OCI-LY7 (cell line): ENCODE measurements at places on chromosomes 13 and 19.
A peak's percentile ranks its signal among the peaks of the same experiment; 100 is the strongest.

- DNase-seq: no peak
Observed at GRCh38 chr19:13705928-13706447, 58.3 kb upstream of the MRI1 start.

- DNase-seq: no peak
Observed at GRCh38 chr13:26821672-26822071, 61.1 kb upstream of the GPR12 start.

GRCh38 chr13:27658546-27658945, 36.9 kb downstream of the POLR1D start:
- no peak for DNase-seq

- no peak for DNase-seq
Observed at GRCh38 chr13:110574161-110574560, 12.6 kb upstream of the RAB20 start.

DNA sequence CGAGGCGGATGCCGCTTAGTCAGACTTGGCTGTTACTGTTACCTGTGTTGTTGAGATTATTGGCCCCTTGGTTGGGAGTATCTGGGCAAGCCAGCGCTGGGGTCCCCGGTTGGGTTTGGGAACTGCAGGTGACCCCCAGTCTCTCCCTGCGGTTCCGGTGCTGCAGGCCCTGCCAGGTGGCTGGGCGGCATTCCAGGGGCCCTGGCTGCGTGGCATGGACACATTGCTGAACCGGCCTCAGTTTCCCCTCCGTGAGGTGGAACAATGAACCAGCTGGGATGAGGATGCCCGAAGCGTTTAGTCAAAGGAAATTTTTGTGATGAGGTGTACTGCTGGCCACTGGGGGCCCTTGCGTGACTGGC, 538 bp downstream of the B3GNT3 start:
- DNase-seq: no peak

- DNase-seq: peak; percentile 47
Observed at GRCh38 chr19:14383661-14384555, 2.7 kb downstream of the ADGRE5 start.

DNA sequence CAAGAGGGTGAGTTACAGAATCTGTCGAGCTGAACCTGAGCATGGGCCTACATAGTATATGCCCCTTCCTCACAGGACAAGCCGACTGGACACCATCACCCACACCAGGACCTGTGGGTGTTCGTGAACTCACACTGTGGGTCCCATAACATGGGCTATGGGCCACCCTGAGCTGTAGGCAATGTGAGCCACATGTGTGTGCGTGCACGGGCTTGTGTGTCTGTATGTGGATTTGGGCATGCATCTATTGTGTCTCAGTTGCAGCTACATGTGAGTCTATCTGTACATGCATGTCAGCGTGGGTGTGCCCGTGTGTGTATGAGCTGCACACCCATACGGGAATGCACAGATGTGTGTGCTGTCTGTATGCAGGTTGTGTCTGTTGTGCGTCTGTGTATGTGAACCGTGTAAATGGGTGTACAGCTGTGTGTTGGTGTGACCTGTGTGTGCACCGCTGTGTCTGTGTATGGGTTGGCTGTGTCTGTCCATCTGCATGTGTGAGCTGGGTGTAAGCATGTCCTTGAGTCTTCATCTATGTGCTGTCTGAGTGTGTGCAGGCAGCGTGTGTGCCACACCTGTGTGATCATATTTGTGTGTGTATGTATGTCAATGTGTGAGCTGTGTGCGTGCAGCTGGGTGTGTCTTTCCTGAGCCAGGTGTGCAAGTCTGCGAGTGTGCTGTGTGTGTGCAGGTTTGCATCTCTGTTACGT, 1.7 kb downstream of the NOTCH3 start:
- no peak for DNase-seq

DNA sequence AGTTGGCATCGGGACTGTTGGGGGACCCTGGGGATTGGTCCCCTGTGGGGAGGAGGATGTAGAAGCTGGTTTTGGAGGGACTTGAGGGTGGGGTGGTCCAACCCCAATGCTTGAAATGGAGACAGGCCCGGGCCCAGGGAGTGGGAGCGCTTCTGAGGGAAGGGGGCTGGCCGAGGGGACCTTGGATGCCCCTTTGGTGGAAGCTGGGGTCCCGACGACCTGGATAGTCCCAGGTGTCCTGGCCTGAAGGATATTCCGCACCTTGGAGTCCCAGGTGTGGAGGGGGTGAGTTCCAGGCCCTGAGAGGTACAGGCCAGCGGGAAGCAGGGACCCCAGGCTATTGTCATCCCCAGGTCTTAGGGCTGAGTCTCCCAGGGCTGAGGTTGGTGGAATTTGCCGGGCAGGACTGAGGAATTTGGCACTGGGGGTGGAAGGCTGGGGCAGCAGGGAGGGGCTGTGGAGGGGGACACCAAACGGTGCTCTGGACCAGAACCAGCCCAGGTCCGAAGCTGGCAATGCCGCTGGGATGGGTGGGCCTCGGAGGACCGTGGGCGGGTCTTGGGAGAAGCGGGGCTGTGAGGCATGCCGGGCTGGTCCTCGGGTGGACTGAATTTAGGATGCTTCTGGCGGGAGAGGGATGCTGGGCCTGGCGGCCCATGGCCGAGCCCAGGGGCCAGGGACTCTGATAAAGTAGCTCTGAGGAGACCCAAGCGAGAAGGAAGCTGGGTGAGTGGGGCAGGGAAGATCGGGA, 1.8 kb downstream of the HDGFL2 start:
- DNase-seq: no peak

GRCh38 chr19:2865334-2866100, 1.6 kb upstream of the ZNF556 start:
- no peak for DNase-seq

GRCh38 chr13:76769271-76769791, 116.9 kb downstream of the KCTD12 start:
- DNase-seq: no peak

DNA sequence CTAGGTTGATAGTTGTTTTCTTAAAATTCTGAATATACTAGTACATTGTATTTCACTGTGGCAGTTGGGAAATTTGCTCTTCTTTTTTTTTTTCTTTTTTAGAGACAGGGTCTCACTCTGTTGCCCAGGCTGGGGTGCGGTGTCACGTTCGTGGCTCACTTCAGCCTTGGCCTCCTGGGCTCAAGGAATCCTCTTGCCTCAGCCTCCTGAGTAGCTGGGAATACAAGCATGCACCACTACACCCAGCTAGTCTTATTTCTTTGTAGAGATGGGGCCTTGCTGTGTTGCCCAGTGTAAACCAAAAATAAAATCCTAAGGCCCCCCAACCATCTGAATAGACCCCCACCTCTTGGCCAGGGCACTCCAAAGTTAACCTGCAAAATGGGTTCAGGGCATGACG, 79.3 kb downstream of the FNDC3A start:
- DNase-seq: no peak

GRCh38 chr19:49875857-49876421, 1.2 kb downstream of the AKT1S1 start:
- DNase-seq: peak; percentile 76

GRCh38 chr13:102190930-102191329, 210.9 kb downstream of the FGF14 start:
- DNase-seq: no peak

- no peak for DNase-seq
Observed at GRCh38 chr13:23731709-23732108, 157.5 kb downstream of the MIPEP start.

- peak; percentile 1 for DNase-seq
Observed at GRCh38 chr13:95367309-95367843, 66.1 kb upstream of the ABCC4 start.

DNA sequence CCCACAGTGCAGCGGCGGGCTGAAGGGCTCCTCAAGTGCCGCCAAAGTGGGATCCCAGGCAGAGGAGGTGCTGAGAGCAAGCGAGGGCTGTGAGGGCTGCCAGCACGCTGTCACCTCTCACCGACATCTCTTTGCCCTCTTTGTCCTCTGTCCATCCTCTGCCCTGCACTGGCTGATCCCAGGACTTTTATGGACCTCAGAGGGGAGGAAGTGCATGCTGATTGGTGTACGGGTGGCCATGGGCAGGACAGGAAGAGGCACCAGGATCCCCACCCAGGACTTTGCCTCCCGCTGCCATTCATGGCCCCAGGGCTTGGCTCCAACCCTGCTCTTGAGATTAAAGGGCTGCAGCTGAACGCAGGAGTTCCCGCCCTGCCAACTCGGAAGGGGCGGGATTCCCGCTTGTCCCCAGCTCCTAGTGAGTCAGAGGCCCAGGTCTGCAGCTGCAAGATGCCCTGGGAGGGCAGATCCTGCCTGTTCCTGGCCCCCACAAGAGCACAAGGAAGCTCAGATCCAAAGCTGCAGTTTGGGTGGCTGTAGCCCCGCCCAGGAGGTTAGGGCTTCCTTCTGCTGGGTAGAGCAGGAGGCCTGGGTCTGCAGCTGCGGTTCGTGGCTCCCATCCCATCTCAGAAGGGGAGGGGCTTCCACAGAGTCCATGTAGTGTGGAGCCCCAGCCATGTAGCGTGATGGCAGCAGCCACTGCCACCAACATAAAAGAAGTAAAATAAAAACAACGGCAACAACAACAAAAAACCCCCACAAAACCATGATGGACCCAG, 1716.7 kb downstream of the SLITRK1 start:
- no peak for DNase-seq

DNA sequence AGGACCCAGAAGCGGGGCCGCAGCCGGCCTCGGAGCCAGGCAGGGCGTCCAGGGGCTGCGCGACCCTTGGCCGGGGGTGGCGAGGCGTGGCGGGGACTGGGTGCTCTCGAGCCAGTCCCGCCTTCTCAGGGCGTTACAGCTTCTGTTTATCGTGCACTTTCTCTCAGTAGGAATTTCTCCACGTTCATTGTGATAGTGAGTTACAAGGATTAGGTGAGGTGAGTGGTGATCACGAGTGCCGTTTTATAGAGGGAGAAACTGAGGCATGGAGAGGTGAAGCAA, 600 bp downstream of the AP1M1 start:
- DNase-seq: no peak

DNA sequence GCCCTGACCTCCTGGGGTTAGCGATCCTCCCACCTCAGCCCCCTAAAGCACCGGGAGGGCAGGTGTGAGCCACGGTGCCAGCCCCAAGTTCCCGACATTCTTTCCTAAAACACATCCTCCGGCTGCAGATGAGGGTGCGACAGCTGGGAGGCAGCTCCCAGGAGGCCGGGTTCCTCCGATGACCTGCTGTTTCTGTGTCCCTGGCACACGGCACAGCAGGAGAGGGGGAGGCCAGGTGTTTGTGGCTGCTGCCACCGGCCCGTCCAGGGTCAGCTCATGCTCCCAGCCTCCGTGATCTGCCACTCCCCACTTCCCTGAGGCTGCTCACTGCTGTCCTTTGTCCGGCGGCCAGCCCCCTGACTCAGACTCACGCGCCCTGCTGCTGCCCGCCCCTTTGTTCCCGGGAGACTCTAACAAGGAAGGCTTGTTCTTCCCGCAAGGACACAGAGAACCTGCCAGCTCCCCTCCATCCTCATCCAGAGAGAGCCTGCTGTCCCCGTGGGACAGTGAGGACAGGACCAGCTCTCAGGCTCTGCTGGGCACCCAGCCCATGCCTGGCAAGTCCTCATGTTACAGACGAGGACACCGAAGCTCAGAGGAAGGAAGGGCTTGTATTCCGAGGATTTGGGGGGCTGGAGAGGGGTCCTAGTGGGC, 10.6 kb upstream of the MADCAM1 start:
- no peak for DNase-seq

GRCh38 chr13:31920727-31921100, 110.9 kb upstream of the FRY start:
- no peak for DNase-seq

DNA sequence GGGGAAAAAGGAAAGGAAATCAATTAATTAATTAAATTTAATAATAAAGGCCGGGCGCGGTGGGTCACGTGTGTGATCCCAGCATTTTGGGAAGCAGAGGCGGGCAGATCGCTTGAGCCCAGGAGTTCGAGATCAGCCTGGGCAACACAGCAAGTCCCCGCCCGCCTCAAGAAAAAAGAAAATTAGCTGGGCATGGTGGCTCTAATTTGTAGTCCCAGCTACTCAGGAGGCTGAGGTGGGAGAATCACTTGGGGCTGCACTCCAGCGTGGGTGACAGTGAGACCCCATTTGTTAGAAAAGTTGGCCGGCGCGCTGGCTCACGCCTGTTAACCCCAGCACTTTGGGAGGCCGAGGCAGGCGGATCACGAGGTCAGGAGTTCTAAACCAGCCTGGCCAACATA, 733 bp upstream of the CD320 start:
- no peak for DNase-seq

GRCh38 chr13:67650471-67650870, 420.3 kb upstream of the PCDH9 start:
- no peak for DNase-seq

DNA sequence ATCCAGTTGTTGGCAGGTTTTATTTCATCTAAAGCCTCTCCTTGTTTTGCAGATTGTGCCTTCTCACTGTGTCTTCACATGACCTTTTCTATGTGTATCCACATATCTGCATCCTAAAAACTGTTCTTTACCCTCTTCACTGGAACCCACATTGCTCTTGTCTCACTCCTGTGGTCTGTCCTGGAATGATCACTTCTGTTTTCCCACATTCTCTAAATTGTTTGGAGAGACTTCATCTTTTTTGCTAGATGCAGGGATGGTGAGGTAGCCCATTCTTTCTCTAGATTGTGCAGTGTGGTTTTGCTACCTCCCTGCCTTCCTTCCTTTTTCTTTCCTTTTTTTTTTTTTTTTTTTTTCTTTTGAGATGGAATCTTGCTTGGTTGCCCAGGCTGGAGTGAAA, 608.6 kb upstream of the MIR17HG start:
- no peak for DNase-seq

DNA sequence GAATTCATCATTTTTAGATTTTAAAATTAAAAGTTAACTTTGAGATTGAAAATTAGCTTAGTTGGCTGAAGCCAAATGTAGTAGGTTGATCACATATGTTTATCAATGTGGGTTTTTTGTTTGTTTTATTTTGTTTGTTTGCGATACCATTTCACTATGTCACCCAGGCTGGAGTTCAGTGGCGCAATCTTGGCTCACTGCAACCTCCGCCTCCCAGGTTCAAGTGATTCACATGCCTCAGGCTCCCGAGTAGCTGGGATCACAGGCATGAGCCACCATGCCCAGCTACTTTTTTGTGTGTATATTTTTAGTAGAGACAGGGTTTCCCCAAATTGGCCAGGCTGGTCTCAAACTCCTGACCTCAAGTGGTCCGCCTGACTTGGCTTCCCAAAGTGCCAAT, 665.7 kb upstream of the SLC10A2 start:
- DNase-seq: no peak

- DNase-seq: no peak
Observed at GRCh38 chr19:6271721-6272410, 7.9 kb downstream of the MLLT1 start.
